ENCODE measurements at places on chromosomes 5 and 9.

DNA sequence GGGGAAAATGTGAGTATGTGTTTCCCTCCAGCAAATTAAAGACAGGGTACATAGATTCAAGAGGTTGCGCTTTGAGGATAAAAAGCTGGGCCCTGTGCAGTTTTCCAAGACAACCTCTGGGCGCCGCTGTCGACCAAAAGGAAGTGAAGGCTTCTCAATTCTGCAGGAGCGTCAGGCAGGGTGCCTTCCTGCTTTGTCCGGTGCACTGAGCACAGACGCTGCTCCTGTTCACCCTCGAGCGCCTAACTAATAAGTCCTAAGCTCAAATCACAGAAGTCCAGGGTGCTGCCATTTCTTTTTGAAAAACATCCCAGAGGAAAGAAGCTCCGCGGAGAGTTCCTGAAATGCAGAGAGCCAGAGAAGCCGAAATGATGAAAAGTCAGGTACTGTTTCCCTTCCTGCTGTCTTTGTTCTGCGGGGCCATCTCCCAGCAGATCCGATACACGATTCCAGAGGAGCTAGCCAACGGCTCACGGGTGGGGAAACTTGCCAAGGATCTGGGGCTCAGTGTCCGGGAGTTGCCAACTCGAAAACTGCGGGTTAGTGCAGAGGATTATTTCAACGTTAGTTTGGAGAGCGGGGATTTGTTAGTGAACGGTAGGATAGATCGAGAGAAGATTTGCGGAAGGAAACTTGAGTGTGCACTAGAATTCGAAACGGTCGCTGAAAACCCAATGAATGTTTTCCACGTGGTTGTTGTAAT, at the start of gene PCDHGB1:
Gene PCDHGB1, plus strand, starts transcription at position 183 of the 703 bp plus-strand sequence. Its CDS starts 162 bp downstream, at position 345.
- no peak for DNase-seq

DNA sequence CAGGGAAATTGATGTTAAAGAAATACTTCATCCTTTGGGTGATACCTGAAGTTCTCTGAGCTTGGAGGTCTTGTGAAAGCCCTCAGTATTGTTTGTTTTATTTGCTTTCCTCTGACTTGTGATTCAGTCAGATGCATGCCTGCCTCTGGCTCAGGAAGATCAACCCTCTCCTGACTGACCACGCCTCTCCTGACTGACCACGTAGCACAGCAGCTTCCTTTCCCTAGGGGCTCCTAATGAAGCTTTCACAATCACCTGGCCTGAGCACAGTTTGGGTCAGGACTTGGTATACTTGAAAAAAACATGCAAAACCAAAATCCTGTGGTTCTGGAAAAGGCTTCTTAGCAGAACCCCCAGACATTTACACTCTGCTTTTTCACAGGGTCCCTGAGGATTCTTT, 3.8 kb downstream of the TGFBI start:
- no peak for DNase-seq

- no peak for DNase-seq
Measured at GRCh38 chr5:139046551-139046950, 151.6 kb downstream of the SIL1 start.

DNA sequence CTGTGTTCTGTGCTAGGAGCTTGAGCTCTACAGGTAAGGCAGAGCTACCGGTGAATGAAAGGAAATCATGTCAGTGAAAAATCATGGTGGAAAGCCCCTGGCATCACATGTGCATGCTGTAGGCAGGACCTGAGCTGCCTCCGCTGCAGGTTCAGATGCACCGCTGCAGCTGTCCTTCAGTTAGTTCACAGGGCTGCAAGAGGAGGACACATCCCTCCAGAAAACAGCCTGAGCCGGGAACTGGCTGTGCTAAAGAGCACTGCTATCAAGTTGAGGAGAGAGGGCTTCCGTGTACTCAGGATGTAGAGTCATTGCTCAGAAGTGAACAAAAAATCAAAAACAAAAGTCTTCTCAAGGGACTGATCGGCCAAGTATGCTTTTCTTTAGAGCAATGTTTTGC, 138.6 kb downstream of the ERCC6L2 start:
- DNase-seq: no peak

- DNase-seq: no peak
Measured at GRCh38 chr9:97900738-97901565, 21.3 kb downstream of the TRMO start.

DNA sequence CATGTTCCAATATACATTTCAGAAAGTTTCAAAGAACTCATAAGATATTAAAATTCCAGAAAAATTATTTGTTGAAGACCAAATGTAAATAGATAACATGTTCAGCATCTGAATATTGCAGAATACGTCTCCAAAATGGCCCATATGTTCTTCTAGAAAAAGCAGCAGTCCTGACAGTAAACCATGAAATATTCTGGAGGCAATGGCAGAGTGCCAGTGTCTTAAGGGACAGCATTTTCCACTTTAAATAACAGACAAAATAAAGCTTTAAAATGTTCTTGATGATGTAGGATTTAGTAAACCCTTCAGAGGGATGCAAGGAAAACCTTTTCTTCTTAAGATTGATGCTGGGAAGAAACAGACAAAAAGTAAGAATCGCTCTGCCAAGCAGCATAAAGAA, 721.0 kb downstream of the NR2F1-AS1 start:
- no peak for DNase-seq

DNA sequence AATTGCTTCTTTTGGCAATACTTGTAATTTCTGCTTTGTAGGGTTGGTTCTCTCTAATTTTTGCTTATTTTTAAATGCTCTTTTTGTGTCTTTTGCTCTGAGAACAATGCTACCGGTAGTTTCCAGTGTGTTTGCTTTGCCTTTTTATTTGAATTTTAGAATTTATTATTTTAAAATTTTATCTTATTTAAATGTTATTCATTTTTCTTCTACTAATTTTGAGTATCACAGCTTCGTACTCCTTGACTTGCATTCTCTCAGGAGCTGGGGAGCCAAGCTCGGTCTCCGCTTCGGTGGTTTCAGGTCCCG, 45.9 kb downstream of the ANXA2R start:
- no peak for DNase-seq

DNA sequence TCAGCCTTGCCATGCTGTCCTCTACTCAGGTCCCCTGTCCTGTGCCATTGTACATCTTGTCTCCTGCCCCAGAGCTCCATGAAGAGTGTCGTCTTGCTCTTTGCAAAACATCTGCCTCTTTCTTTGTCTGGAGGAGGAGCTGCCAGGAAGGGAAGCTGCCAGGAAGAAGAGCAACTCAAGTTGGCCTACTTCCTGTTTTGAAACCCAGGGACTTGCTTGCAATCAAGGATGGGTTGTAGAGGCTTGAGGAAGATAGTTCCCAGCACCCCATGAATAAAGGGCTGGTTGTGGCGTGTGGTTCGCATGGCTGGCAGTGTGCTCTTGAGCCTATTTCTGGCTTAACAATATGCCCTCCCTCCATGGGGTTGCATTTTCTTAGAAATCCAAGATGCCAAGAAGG, 53.0 kb upstream of the CPEB4 start:
- DNase-seq: peak; percentile 67

GRCh38 chr5:140481758-140482157, 65.7 kb upstream of the EIF4EBP3 start:
- DNase-seq: no peak

- DNase-seq: no peak
Measured at GRCh38 chr5:143134900-143135299, 268.6 kb downstream of the NR3C1 start.

GRCh38 chr9:82972446-82972845, 90.5 kb downstream of the RASEF start:
- no peak for DNase-seq

GRCh38 chr5:14656898-14657297, 7.6 kb upstream of the OTULIN start:
- DNase-seq: no peak

- DNase-seq: no peak
Measured at GRCh38 chr9:70121818-70122436, 78.3 kb downstream of the MAMDC2 start.

- no peak for DNase-seq
Measured at GRCh38 chr5:179404321-179405053, 59.2 kb upstream of the ADAMTS2 start.

GRCh38 chr9:75168270-75169178, 80.2 kb downstream of the OSTF1 start:
- no peak for DNase-seq

DNA sequence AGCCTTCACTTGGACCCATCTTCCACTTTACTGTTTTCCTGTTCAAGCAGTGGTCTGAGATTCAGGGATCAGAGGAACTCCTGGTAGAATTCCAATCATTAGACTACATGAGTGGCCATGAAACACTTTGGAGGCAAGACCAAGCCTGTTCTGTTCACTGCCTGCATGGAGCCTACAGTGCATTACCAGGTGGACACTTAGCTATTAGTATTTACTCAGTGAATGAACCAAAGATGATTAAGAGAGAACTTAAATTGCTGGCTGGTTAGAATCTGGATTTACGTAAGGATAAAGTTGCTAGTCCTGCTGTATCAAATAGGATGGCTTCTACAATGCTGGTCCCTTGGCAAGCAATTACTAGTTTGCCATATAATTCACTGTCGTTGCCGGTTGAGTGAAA, 245.5 kb downstream of the ARRDC3 start:
- no peak for DNase-seq

- no peak for DNase-seq
Measured at GRCh38 chr9:12697719-12698118, 4.5 kb downstream of the TYRP1 start.

DNA sequence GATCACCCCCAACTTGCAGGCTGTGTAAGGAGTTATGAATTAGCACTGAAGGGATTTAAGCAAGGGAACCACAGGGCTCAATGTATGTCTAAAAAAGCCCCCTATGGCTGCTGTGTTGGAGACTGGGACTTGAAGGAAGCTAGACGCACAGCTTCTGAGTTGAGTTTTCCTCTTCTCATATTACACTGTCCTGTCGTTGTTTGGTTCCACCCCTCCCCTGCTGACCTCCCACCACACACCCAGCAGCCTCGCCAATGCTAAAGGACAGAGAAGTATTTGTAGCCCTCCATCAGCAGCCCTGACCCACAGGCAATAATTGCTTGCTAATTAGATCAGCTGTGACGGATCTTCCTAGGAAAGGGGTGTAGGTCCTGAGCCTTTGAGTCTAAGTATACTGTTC, 15.1 kb upstream of the CARTPT start:
- no peak for DNase-seq

- DNase-seq: no peak
Measured at GRCh38 chr9:3804103-3804502, 278.3 kb upstream of the RFX3 start.

- no peak for DNase-seq
Measured at GRCh38 chr5:107265193-107265592, 405.5 kb downstream of the EFNA5 start.

DNA sequence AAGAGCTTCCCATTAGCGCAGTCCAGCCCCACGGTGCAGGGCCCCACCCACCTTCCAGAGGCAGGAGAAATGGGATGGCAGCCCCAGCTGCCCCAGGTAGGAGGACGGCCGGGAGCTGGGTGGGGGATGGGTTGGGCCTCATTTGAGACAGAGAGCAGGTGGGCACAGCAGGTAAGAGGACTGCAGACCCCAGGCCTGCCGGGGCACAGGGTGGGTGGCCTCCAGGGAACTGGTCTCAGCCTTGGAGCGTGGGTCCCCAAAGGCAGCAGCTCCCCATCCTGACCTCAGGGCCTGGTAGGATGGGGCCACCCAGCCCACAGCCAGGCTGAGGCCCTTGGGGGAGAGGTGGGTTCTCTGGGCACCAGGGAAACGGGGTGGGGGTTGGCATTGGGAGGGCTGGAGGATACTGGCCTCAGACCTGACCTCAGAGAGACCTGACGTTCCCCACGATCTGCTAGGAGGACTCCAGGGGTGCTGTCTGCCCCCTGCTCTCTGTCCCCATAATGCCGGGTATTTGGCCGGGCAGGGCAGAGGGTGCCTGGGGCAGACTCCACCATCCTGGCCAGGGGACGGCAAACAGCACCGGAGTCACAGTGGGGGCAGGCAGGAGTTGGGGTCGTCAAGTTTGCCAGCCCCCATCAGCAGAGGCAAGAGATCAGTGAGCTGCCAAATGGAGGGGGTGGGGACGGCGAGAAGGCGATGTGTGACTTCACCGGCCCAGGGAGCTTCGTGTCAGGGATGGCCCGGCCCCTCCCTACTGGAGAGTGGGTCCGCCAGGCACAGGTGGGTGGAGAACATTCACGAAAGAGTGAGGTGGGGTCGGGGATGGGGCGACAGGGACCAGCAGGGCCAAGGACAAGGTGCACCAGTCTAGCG, 6.8 kb upstream of the QRFP start:
- no peak for DNase-seq

GRCh38 chr5:122202952-122203351, 73.6 kb downstream of the ZNF474 start:
- DNase-seq: no peak

DNA sequence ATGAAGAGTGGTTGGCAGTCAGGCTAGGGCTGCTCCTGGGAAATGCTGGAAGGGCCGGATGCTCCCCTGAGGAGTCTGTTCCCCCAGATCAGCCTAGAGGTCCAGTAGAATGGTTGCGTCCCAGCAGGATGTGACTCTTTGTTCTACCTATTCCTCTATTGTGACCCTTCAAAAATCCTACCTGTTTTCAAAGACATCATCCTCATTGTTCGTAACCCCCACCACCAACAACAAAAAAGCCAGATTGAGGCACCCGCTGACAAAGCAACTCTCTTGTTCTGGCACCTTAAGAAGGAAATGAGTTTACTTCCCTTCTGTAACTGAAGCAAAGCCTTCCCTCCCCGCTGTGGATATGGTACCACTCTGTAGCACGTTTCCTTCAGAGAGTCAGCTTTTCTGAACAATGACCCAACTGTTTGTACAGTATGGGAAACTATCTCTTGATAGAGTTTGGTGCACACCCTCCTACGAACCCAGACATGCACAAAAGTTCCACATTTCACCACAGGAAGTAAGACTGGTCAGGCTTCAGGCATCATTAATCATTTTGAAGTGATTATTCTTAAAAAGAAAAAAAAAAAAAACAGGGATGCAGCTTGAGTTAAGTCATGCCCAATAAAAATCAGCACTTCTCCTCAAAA, 207.2 kb downstream of the ENC1 start:
- peak; percentile 89 for DNase-seq

- DNase-seq: no peak
Measured at GRCh38 chr9:89787595-89787994, 182.8 kb downstream of the GADD45G start.
